ENCODE measurements at places on chromosomes 7 and 10.
A peak's percentile ranks its signal among the peaks of the same experiment; 100 is the strongest.

GRCh38 chr7:26162431-26162830, 10.4 kb downstream of the NFE2L3 start:
- DNase-seq: no peak

DNA sequence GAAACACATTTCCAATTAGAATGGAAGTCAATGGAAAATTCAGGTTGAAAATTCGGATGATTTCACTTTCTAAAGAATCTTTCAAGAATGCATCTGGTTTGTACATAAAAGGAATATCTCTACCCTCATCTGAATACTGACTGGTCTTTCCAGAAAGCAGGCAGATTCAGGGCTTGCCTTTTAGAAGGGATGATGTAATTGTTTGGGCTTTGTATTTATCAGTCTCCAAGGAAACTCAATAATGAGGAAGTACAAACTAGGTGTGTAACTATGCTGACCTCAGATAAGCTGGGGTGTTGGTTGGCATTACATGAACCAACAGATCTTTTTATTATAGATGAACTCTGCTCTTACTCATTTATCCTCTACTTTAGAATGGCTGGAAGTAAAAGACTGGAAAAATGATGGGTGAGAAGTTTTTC, 24.1 kb downstream of the PDLIM1 start:
- no peak for DNase-seq

DNA sequence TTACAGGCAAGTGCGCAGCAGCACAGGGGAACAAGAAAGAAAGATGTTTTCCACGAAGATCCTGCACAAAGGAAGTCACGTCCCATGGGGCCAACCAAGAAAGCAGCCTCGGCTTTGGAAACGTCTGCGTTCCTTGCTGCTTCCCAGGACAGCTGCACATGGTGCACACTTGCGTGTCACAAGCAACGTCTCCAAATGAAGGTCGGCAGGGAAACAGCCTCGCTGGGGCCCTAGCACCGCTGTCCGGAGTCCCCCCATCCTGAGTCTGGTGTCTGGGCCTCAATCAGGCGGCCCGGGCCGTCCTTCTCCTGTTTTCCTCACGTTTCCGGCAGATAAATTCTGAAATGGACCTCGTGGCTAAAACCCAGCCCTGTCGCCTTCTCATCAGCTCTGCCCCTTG, 206.2 kb downstream of the DIP2C start:
- DNase-seq: no peak

DNA sequence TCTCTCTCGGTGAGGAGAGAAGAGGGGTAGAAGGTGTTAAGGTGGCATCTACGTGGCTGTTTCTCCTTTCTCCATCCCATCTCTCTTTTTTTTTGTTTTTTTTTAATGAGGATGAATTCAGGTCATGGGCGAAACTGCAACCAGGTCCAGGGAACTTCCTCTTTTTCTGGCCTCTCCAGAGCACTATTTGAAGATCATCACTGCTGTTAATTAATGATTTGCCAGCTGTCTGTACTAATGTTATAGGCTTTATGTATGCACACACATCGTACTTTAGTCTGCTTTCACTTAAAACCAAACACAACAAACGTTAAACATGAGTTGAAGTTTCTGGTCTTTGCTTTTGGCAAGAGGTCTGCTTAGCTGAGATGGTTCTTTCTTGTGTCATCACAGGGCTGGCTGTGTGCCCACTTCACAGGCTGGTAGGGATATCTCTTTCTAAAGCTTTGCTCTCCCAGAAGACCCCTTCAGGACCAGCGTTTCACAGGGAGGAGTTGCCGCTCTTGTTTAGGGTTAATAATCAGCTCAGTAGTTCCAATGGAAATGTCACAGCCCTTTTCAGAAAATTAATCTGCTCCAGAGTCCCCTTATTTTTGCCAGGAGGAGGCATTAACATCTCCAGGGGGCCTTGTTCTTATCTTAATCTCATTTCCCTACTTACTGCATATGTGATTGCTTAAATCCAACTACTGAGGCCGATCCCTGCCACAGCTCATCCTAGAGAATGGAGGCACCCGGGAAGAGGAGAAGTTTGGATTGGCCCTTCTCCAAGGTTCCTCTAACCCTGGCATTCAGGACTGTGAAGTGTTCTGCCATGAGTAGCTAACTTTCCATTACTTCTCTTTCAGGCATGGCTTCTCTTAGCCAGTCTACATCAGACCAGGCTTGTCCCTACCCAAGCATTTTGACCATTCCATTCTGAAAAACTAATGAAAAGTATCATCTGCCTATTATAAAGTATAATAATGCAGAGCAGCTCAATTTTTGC, 273.9 kb upstream of the NFE2L3 start:
- DNase-seq: no peak

- no peak for DNase-seq
Measured at GRCh38 chr10:61024856-61025201, 80.8 kb upstream of the RHOBTB1 start.

- DNase-seq: no peak
Measured at GRCh38 chr10:17217631-17218232, 10.3 kb upstream of the VIM start.

- DNase-seq: no peak
Measured at GRCh38 chr10:22593636-22594198, 120.7 kb downstream of the PIP4K2A start.

GRCh38 chr10:116620423-116621400, at the start of gene PNLIPRP2:
Gene PNLIPRP2, plus strand, starts transcription at chr10:116620953.
- no peak for DNase-seq

GRCh38 chr7:101235050-101235449, 2.6 kb downstream of the CLDN15 start:
- DNase-seq: no peak

DNA sequence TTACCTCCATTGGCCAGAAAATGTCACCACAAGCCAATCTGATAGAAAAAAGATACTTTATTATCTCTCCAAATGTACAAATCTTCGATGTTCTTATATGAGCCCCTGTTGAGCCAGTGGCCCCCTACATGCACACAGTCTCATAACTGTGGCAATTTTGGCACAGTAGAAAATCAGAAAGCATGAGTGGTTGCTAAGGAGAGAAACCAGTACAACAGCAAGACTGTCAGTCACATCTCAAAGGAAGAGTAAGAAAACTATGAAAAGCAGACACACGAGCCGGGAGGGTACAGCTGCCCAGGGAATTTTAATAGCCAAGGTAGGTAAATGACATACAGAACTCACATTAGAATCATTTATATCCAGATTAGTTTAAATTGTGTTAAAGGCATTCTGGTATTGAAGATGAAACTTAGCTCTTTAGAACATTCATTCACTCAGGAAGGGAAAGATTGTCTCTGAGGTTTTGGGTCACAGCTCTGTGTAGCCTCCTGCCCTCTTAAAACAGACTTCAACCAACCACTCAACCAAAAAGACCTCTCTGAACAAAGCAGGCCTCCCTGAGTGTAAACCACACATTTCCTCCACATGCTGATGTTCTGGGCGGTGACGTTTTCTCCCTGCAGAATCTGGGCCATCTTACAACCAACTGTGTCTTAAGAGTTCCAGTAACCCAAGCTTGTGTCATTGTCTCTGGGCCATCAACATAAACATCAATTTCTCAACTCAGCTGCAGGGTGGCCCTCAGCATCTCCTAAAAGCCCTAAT, 80.8 kb upstream of the ADAM12 start:
- DNase-seq: no peak

- DNase-seq: no peak
Measured at GRCh38 chr7:151244196-151244840, 4.2 kb downstream of the SMARCD3 start.

DNA sequence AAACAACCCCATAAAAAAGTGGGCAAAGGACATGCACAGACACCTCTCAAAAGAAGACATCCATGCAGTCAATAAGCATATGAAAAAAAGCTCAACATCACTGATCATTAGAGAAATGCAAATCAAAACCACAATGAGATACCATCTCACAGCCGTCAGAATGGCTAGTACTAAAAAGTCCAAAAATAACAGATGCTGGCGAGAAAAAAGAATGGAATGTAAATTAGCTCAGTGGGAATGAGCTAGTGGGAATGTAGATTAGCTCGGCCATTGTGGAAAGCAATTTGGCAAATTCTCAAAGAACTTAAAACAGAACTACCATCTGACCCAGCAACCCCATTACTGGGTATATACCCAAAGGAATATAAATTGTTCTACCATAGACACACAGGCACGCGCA, 287.0 kb downstream of the WDR37 start:
- DNase-seq: no peak

- DNase-seq: no peak
Measured at GRCh38 chr10:22518167-22518724, 172.9 kb downstream of the SPAG6 start.

DNA sequence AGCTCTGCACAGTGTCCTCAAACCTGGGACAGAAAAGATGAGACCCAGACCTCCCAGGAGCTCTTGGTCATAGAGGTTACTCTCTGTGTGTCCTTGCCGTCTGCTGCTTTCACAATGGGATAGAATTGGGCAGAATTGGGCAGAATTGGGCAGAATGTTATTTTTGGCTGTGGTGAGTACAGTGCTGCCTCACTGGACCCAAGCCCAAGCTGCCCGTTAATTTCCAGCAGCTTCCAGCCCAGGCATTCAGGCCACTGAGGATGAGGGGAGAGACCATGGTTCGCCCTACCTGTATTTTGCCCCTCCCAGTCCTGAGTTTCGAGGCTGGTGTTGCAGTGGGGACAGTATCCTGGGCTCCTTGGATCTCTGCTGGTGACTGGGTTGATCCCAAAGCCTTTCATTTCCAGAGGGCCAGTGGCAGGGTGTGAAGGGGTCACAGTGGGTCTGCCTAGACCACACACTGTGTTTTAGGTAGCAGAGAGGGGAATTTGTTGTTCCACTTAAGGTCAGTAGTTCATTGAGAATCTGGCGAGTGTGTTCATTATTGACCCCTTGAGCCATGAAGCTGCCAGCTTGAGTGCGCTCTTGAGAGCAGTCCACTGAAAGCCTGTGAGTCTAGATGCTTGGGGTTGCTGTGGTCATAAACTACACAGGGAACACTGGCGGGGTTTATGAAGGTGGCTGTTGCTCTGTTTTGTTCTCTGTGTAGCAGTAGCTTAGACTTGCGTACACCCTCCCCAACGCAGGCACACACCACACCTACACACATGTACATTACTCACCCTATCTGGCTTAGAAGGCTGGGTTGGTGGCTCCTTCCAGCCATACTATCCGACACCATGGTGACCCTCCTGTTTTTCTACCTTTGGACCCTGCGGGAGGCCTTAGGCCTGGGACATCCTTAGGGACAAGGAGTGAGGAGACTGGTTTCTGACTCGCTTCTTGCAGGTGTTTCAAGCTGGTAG, 23.5 kb downstream of the NACAD start:
- DNase-seq: no peak

- no peak for DNase-seq
Measured at GRCh38 chr10:98224509-98224908, 43.5 kb downstream of the LOXL4 start.

- DNase-seq: peak; percentile 7
Measured at GRCh38 chr10:88106366-88106765, 242.9 kb downstream of the PTEN start.

DNA sequence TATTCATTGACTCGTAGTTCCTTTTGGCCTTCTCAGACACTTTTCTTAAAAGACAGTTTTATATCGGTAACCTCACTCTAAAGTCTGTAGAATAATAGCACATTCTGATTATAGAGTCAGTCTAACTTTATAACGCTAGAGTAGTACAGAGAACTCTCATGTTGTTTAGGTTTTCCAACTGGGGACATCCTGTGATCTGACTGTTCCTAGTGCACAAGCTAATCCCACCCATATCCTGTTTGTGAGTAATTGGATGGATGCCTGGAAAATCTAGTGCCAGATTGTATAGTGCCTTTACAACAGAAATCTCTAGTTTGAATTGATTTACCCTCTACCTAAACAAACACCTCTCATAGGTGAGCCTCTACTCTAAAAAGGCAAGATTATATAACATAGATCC, 107.4 kb downstream of the ZEB1 start:
- DNase-seq: no peak

DNA sequence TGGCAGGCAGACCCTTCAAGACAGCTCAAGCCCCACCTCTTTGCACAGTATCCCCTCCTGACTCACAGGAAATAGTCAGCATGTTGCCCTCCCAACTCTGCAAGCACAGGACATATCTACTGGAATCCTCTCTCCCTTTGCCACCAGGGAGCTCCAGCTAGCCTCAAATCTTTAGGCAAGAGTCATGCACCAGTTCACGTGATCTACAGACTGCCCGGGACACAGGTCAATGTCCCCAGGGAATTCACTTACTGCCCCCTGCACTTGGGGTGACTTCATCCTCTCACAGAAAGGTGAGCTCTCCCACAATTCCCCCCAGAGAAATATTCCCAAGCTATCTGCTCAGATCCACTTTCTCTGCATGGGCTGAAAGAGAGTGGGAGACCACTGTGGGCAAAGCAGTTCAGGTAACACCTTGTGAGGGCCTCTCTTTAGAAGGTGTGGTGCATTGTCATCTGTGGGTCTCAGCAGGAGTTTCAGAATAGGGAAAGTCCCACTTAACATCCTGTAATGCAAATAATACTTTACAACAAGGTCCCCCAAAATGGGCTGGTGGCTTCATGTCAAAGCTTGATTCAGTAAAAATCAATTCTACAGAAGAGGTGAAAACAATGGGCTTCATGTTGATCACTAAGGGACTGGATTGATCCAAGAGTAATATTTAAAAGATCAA, 129.9 kb downstream of the NOC3L start:
- DNase-seq: no peak

GRCh38 chr7:142153400-142153799, 41.9 kb downstream of the MGAM2 start:
- DNase-seq: no peak

GRCh38 chr10:17113889-17114540, 15.6 kb downstream of the CUBN start:
- DNase-seq: no peak

GRCh38 chr7:2138146-2138765, 94.5 kb downstream of the MAD1L1 start:
- no peak for DNase-seq

- no peak for DNase-seq
Measured at GRCh38 chr7:90238022-90238421, 7.0 kb upstream of the CFAP69 start.

DNA sequence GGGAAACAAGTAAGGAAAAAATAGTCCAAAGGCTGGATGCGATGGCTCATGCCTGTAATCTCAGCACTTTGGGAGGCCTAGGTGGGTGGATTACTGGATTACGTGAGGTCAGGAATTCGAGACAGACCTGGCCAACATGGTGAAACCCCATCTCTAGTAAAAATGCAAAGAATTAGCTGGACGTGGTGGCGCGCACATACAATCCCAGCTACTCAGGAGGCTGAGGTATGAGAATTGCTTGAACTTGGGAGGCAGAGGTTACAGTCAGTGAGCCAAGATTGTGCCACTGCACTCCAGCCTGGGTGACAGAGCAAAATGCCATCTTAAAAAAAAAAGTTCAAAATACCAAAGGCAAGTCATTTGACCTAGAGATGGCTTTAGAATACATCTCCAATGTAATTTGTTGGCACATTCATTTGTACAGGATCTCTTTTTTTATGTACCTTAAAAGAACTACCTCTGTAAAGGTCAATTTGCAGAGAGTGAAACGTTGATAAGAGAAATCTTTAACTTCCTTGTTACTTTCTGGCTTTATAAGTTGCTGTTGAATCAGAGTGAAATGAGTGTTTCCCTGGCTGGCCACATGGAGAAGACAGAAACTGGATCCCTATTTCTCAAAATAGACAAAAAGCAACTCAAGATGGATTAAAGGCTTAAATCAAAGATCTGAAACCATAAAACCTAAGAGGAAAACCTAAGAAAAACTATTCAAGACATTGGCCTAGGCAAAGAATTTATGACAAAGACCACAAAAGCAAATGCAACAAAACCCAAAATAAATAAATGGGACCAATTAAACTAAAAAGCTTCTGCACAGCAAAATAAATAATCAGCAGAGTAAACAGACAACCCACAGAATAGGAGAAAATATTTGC, 260.7 kb downstream of the KLF6 start:
- DNase-seq: no peak

GRCh38 chr10:62492012-62492869, 118.1 kb downstream of the ZNF365 start:
- peak; percentile 6 for DNase-seq
